Iris pigment epithelial cell (primary cell): ENCODE measurements at places on chromosomes 7 and 10.

DNA sequence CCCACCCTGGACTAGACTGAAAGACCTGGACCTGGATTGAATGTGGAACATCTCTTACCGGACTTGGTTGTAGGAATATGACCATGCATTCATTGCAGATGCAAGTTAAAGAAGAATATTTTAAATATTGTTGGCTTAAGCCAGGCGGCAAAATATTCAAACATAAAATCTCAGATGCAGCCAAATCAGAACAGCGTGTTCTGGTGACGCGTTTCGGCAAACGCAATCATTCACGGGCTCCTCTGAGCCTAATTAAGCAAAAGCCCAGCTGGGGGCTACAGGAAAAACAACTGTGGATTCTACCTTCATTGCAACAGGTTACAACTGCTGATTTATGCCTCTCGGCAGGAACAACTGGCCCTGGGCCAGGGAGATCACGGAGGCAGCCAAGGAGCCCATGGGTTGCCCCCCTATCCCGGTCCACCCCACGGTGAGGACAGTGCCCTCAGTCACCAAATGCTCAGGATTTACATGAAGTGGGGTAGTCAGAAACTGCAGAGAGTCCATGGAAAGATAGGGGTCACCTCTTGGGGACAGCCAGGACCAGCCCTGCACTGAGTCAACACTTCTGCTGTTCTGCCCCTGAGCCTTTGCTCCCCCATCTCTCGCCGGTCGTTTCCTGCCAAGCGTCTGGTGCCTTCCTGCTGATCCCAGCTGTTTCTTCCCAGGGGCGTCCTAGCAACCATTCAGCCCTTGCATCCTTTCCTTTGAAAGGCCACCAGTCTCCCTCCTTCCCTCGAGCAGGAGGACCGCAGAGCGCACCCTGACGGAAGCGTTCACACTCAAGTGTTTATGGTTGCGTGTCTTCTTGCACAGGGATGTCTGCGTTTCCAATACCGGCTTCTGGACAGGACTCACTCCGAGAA lies 64.4 kb upstream of the SFMBT2 start:
- DNase-seq: no peak

GRCh38 chr10:89554433-89554832 lies 19.0 kb upstream of the SLC16A12 start:
- DNase-seq: no peak

DNA sequence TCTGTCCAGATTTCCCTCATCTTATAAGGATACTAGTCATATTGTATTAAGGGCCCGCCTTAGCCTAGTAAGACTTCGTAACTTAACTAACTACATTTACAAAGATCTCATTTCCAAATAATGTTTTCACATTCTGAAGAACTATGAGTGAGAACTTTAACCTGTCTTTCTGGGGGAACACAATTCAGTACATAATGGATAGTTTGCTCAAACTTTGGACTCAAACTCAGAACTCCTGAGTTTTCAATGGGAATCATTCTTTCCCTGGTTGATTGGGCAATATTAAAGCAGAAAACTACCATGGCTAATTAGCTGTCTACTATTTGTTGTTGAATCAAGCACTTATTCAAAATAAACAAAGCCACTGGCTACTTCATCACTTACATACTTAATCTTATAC lies 522.9 kb downstream of the REEP3 start:
- DNase-seq: no peak

DNA sequence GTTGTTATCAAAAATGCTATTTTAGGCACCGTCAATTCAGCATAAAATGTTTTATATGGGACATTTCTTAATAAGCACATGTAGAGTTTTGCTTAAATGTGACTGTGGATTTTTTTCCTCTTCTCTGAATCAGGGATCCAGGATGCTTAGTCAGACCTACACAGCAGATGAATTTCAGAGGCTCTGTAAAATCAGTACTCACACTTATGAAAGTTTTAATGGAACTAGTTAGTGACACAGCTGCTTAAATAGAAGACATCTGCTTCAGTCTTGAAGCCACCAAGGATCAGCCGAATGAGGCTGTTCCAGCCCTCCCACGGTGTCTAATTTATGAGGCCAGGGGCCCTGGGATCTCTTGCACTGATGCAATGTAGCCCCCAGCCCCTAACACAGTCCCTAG lies 136.0 kb downstream of the MYOF start:
- DNase-seq: no peak

GRCh38 chr10:44261710-44262455 lies 123.0 kb downstream of the CXCL12 start:
- peak; percentile 6 for DNase-seq

DNA sequence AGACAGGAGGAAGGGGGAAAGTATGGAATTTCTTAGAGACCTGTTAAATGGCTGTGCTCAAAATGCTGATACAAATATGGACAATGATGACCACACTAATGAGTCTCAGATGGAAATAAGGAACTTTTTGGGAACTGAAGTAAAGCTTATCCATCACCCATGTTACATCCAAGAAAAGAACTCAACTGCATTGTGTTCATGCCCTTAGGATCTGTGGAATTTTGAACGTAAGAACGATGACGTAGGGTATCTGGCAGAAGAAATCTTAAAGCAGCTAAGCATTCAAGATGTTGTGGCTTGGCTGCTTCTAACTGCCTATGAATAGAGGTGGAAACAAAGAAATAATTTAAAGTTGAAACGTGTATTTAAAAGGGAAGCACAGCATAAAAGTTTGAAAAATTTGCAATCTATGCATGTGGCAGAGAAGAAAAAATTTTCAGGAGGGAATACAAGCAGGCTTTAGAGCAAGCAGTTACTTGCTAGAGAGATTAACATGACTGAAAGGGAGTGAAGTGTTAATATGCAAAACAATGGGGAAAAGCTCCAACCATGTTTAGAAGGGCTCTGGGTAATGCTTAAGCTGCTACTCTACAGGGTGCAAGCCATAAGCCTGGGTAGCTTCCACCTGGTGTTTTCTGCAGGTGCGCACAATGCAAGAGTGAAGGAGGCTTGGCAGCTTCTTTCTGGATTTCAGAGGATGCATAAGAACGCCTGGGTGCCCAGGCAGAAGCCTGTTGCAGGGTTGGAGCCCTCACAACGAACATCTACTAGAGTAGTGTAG lies 499.7 kb upstream of the SEMA3D start:
- no peak for DNase-seq

DNA sequence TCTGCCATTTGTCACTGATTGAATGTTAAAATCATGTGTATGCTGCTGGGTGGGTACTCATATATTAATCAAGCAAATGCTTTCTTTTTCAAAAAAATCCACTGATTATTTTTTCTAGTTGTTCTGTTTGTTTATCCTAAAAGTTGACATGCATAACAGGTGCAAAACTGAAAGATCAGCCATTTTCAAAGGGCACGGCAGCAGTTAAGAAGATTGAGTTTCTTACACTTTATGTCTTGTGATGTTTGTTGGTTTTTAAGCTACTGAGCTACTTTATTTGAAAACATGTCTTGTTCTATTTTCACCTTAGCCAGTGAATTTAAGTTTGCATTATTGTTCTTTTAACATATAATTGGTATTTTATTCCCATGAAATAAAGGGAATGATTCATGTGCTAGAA lies 45.8 kb downstream of the PPP1R3A start:
- DNase-seq: no peak

GRCh38 chr10:71819441-71819861 lies 31.6 kb downstream of the PSAP start:
- DNase-seq: no peak

DNA sequence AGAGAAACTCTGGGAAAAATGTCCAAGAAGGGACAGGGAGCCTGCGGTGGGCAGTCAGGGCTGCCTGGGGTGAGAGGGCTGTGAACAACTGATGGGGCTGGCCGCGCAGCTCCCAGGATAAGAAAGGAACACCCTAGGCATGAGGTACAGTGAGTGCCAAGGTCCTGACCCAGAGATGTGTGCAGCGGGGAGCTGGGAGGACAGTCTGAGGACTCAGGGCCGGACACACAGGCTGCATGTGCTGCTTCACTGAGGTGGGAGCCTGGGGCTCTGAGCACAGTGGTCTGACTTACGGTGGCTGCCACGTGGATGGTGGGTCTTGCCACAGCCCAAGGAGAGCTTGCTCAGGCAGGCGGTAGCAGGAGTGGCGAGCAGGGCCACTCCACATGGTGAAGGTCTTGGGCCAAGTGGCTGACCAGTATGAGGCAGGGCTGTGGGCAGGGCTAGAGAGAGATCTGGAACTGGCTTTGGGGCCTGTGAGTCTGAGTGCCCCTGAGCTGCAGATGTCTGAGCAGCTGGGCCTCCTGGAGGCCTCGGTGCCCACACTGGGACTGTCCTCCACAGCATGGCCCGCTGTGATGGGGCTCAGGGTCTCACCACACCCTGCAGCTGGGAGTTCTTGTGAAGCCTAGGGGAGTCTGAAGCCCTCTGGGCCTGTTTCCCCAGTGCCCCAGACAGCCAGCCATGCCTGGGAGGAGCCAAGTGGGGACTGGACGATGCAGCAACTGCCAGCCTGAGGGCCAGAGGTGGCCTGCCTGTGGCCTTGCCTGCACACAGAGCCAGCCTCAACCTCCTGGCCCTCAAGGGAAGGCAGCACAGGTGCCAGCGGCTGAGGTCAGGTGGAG lies 60.3 kb downstream of the RASGEF1A start:
- DNase-seq: no peak

GRCh38 chr10:6667679-6668270 lies 87.7 kb upstream of the PRKCQ start:
- DNase-seq: peak; percentile 51

- DNase-seq: no peak
These were observed 119.0 kb downstream of the PTPN20 start for GRCh38 chr10:47030191-47030703.

DNA sequence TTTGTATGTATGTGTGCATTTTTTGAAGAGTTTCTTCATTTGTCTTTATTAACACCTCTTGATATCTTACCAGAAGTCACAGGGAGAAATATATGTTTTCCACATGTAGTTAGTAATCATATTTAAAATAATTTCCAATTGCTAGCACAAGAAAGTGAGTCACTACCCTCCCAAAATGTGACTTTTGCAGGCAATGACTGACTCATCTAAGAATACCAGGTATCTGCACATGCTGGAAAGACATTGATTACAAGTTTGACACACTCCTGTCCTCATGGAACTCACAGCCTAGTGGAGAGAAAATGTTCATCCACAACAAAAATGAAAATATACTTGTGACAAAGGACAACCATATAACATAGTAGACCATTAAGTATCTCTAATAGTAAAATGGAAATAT lies 82.9 kb downstream of the SEMA3D start:
- DNase-seq: peak; percentile 15

- peak; percentile 31 for DNase-seq
These were observed 201.9 kb downstream of the BMPER start for GRCh38 chr7:34107276-34107675.

- DNase-seq: no peak
These were observed 8.7 kb downstream of the MPP7 start for GRCh38 chr10:28294169-28294532.

DNA sequence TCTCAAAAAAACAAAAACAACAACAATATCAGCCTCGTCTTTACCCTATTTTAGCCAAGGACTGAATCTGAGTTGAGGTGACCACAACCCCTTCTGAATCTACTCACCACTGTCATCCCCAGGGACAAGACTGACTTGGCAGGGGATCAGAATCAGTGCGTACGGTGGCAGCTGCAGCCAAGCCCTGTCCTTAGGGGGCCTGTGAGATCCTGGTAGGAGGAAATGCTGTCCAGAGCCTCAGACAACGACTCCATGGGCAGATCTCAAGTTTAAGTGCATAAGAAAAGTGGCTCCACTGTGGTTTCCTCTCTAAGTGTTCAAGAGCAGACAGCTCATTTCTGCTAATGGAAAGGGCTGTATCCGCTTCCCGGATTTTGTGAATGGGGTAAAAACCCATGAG lies 22.4 kb upstream of the CYTH3 start:
- DNase-seq: no peak

DNA sequence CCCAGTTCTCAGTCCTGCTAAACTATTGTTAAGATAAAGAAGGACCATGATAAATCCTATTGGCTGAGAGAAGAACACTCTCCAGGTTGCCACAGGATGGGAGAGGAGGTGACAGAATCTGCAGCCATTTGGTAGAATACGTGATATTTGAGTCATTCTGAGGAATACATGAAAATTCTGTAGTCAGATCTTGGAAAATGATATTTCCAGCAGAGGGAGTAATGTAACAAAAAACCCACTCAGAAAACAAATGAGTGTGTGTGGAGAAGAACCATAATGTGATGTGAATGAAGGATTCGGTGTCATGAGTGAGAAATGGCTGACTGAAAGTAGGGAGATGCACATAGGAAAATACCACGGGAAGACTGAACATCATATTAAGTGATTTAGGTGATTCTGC lies 128.5 kb upstream of the PFKP start:
- DNase-seq: no peak

GRCh38 chr7:71912476-71912875 lies 499.7 kb downstream of the CALN1 start:
- DNase-seq: no peak

GRCh38 chr10:13270877-13271551 lies 28.9 kb downstream of the PHYH start:
- DNase-seq: peak; percentile 14

GRCh38 chr7:120550494-120551048 lies 277.6 kb downstream of the KCND2 start:
- DNase-seq: peak; percentile 55

- no peak for DNase-seq
These were observed 27.8 kb downstream of the FAM53B start for GRCh38 chr10:124716369-124716768.

DNA sequence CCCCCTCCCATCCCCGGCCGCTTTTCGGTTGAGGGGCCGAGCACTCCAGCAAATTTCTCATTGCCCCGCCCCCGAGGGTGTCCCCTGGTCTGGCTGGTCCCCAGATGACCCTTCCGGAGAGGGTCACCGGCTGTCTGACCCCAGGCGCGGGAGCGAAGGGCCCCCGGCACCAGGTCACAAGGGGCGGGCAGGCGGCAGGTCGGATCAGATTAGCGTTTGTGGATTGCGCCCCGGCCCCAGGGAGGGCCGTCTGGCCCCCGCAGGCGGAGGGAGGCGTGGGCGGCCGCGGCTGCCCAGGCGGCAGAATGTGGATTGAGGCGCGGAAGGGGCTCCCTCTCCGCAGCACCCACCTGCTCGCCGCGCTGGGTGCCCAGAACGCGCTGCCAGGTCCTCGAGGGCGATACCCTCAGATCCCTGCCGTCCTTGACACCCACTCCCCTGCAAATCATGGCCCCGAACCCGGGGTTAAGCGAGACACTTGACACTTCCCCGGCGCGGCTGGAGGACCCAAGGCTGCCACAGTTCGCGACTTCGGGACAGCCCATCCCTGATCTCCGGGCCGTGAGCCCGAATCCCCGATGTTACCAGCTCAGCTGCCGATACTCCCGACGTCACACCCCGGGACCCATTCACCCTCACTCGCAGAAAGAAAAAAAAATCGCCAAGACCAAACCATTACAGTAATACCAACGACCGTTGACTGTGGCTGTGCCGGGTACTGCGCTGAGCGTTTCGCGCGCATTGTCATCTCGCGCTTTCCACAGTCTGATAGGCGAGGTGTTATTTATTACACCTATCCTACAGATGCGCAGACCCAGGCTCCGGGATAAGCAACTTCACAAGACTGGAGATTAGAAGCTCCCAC lies 953 bp downstream of the NODAL start:
- no peak for DNase-seq

GRCh38 chr10:44067432-44067831 lies 317.5 kb downstream of the CXCL12 start:
- no peak for DNase-seq
